ENCODE measurements at places on chromosomes 3 and 15. TPM values are rescaled to one million over a fixed set of nuclear protein-coding genes. Genes with fewer than 3 reads are reported as not detected.
A peak's percentile ranks its signal among the peaks of the same experiment; 100 is the strongest.

DNA sequence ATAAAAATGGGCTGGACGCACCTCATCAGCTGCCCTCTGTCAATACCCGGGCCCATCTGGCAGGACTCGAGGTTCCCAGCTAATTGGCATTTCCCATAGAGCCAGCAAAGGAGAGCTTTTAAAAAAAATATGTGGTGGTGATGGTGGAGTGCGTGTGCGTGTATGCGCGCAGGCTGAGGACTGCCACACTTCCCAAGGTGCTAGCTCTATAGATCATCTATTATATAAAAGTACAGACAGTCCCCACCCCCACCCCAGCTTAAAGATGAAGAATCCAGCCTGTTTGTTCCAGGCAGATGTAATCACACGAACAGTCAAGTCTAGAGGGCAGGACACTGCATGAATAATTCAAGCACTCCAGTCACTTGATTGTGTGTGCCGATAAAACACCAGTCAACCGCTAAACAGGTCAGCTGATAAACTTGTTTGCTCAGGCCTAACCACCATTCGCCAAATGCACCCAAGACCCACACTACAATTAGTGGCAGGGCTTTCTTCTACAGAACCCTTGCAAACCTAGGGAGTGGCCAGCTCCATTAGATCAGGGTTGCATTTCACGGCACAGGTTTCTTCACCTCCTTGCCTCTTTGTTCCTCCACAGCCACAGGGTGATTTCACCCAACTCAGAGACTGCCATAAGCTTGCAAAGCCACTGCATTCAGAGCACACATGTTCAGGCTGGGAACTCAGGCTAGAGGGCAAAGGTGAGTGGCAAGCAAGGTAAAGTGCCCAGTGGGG, 5.8 kb downstream of the TLE3 start:
- no peak for DNase-seq

DNA sequence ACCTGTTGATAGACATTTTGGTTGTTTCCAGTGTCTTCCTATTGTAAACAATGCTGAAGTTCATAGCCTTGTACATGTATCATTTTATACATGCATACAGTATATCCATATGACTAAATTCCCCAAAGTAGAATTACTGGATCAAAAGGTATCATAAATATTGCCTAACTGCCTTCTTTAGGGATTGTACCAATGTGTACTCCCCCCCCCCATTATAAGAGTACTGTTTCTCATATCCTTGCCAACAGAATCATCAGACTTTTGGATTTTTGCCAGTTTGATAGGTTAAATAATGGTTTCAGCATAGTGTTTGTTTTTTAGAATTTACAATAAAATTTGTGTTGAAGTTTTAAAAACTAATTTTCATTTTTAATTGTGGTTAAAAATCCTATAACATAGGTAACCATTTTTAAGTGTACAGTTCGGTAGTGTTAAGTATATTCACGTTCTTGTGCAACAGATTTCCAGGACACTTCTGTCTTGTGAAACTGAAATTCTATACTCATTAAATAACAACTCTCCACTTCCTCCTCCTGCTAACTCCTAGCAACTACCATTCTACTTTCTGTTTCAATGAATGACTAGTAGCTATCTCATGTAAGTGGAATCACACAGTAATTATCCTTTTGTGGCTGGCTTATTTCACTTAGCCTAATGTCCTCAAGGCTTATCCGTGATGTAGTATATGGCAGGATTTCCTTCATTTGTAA, 30.8 kb upstream of the MAP3K13 start:
- no peak for DNase-seq

DNA sequence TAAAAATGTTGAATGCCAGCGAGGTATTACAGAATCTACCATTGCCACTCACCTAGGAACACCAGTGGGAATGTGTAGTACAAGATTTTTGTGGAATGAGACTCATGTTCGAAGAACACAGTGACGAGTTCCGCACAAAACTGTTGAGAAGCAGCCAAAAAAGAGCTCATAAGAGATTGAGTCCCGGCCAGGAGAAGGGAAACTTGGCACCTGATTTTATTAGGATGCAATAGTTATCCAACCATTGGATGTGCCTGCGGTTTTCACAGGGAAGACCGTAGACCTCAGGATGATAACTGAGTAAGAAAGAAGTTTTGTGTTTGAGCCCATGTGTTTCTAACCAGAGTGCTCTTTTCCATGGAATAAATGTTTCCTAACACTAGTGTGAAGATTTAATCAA, 88.9 kb downstream of the PTPRG start:
- DNase-seq, result no peak

DNA sequence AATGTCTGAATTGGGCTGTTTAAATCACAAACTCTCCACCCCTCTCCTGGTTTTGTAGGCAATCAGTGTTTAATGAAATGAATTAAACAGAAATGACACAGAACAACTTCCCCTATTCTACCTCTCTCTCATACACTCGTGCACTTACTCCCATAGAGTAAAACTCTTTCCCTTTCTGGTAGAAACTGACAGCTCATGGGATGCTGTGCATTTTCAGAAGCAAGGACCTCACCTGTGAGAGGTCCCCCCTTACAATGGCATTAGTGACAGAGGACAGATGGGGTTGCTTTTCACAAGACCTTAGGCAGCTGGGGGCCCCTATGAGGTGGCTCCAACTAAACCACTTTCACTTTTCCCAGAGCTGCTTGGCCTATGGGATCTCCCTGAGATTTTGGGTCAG, 31.9 kb downstream of the PARP16 start:
- DNase-seq, result no peak

DNA sequence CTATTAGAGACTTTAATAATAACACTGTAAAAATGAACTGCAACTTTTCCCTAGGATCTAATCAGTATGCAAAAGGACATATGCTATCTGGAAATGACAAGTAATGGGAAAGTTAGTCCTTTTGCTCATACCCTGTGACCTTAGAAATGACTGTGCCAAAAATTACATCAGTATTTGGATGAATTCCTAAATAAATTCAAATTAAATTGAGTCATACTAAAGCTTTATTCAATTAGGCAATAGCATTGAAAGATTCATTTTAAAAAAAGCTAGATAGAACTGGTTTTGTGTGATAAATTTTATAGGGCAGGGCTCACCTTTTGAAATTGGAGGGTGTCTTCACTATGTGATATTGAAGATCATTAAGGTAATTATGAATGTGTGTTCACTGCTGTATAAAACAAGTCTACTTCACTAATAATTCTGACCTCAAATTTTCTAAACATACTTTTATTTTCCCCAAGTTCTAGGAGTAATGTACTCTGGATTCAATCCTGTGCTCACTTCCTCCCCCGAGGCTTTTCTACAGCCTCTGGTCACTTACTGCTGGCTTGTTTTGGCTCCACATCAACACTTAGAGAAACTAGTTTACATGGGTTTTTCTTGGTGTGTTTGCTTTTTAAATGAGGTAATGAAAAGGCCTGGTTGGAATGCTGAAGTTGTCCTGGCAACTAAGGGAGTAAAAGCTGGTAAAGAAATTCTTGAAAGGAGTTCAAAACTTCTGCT, 44.4 kb upstream of the SPTSSB start:
- DNase-seq, result no peak

GRCh38 chr3:195101001-195101583, 169.9 kb downstream of the XXYLT1 start:
- DNase-seq, result no peak

- peak; percentile 57 for DNase-seq
These were observed 168.4 kb upstream of the BCL6 start for GRCh38 chr3:187913617-187914033.

DNA sequence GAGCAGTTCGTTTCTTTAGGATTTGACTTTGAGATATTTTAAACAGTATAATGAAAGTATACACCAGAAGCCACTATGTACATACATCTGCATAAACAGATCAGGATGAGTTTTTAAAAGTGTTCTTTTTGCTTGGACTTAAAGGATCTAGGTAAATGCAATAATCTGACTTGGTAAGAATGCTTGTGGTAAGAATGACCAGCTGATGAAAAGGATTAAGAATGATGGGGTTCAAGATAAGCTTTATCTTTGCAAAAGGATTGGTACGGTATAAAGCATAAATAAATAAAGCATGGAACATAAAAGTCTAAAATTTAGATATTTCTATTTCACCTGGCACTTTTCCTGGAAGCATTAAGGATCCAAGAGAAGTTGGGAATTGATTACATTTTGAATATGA, 9.8 kb upstream of the MME start:
- no peak for DNase-seq

DNA sequence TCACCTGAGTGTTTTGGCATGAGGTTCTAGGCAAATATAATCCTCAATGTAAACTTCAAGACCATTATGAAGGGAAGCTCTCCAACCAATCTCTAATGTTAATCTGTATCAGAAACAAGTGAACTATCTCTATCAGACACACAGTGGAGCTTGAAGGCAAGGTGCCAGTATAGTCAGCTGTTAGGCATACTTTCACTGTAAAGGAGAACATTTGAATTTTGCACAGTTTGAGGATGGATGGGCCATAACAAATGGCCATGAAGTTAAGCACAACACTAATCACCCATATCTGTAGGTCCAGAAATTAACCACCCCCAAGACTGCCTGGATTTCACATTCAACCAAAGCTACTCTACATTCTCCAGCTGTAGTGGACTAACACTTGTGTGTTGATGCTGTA, 69.1 kb upstream of the LMOD3 start:
- DNase-seq, result no peak

- DNase-seq, result no peak
These were observed 35.6 kb downstream of the CRYBG3 start for GRCh38 chr3:97857401-97857800.

DNA sequence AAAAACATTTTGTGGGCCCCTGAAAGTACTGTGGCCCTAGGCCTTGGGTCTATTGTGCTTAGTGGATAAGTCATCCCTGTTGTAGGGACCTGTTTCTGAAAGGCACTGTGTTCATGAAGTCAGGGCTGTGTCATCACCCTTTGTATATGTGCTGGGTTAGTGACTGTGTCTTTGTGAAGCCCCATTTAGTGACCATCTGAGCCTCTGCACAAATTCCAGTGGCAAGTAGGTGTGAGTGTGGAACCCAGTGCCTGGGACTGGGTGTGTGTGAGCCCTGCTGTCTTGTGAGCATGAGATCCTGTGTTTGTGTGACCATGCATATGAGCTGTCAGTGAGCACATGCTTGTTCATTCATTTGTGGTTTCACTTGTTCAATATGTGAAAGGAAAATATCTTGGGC, 1.2 kb upstream of the HYAL1 start:
- DNase-seq, result no peak

GRCh38 chr3:96755519-96755918, 58.9 kb upstream of the EPHA6 start:
- DNase-seq, result no peak

DNA sequence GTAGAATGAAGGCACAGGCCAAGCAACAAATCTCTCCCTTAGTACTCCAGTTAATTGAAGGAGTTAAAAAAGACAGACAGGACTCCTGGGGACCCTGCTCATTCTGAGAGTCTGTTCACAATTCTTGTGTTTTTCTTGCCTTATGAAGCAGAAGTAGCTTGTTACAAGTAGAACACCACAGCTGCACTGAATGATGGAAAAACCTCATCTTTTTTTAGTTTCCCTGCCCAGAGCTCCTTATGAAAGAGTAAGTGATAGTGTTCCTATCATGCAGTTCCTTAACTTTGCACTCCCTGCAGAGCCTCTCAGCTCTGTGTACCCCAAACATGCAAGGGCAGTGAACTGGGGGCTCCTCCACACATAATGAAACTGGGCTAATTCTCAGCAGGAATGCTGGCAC, 95.5 kb downstream of the ALDH1A2 start:
- no peak for DNase-seq

GRCh38 chr3:53109891-53110771, 20.1 kb downstream of the RFT1 start:
- DNase-seq, result no peak

DNA sequence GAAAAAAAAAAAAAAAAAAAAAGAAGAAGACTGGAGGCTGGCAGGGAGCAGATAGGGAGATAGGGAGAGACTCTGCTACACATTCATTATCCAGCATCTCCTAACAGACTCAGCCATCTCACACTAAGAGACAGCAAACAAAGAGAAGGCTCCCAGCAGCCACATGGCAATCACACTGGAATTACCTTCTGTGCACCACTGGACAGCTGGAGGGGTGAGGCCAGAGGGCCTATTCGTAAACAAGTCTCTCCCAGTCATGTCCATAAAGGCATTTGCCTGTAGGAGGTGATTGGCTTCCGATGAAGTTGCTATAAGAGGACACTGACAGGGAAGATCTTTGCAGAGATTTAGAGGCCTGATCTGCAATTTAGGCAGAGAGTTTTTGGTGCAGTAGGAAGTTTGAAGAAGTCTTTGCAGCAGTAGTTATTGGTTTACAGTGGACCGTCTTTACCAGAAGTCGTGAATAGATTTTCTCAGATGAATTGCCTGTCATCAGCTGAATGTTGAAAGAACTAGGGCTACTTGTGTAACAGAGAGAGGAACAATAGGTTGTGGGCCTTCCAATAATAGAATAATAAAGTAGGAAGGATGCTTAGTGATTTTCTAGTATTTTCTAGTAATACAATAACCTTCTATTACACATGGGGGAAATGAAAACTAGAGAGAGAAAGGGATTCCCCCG, 89.7 kb downstream of the TP63 start:
- no peak for DNase-seq

DNA sequence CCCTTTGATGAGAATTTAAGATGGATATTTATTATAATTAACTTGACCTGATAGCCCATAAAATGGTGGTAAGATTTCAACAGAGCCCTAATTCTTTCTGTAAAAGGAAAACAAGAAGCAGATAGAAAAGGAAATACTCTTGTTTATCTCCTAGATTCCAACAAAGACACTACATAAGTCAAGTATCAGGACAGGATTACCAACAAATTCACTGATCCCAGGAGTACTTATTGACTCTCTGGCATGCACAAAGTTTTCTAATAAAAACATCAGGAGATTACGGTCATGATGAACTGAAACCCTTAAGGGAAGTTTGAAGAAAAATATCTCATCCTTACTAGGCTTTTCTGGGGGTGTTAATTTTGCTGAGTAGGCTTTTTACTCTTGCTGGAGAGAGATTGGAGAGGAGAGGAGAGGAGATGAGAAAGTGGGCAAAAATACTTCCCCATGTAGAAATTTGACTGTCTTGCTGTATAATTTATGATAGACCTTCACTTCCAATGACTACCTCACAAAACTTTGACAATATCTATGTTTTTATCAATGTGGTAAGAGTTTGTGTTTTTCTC, 43.1 kb upstream of the SLC24A5 start:
- DNase-seq, result no peak

GRCh38 chr3:188284455-188285212, 130.7 kb downstream of the LPP start:
- DNase-seq, result no peak

ZCWPW2 gene
- total RNA-seq, result 0.82 TPM

SV2B gene
- total RNA-seq, result not detected

CGNL1 gene
- total RNA-seq, result 3.5 TPM

SPATA12 gene
- total RNA-seq, result 0.10 TPM
